ENCODE measurements at places on chromosomes 3 and 15.

DNA sequence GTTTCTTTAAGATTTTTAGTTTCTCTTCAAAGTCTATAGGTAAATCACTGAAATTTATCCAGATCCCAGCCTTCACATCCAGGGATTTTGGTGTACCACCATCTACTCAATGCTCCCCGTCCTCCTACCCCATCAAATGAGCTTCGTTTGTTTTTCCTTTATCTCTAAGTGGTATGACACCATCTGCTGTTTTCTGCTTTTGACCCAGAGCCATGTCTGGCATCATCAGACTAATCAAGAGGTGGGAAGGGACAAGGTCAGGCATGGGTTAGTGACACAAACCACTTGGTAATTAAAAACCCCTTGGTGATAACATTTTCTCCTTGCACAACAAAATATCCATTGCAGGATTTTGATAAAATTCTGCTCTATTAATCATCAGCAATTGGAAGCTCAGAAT, 92.7 kb upstream of the GOLGA8J start:
- no peak for DNase-seq

- no peak for DNase-seq
Observed at GRCh38 chr15:93366387-93367100, 277.5 kb upstream of the RGMA start.

DNA sequence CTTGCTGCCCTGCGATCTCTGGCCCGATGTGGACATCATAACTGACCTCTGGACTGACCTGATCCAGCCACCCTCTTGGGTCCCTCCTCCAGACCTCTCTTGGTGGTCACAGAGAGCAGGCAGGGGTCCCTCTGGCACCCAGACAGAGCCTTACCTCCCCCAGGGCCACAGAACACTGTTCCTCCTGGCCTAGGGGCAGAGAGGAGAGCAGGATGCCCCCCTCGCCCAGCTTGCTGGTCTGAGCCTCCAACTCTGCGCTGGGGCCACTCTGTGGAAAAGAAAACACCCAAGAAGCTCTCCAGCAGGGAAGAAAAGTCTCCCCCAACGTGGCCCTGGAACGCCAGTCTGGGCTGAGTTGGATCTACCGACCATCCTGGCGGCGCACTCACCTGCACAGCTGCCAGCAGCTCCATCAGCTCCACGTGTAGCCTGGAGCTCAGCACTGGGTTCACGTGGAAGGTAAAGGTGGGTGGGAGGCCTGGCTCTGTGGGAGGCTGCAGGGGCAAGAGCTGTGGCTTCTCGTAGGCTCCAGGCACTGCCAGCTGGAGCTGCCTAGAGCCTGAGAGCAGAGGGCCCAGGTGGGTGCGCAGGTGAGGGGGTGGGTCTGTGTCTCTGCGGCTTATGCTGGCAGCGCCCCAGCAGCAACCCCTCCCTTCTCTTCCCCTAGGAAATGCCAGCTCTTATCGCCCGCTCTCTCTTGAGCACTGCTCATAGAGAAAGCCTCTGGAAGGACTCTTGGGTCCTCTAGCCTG, 6.0 kb downstream of the PLA2G4F start:
- DNase-seq: no peak

- no peak for DNase-seq
Observed at GRCh38 chr3:108281670-108282069, 14.7 kb upstream of the HHLA2 start.

- no peak for DNase-seq
Observed at GRCh38 chr3:156606729-156607128, 51.8 kb upstream of the SSR3 start.

DNA sequence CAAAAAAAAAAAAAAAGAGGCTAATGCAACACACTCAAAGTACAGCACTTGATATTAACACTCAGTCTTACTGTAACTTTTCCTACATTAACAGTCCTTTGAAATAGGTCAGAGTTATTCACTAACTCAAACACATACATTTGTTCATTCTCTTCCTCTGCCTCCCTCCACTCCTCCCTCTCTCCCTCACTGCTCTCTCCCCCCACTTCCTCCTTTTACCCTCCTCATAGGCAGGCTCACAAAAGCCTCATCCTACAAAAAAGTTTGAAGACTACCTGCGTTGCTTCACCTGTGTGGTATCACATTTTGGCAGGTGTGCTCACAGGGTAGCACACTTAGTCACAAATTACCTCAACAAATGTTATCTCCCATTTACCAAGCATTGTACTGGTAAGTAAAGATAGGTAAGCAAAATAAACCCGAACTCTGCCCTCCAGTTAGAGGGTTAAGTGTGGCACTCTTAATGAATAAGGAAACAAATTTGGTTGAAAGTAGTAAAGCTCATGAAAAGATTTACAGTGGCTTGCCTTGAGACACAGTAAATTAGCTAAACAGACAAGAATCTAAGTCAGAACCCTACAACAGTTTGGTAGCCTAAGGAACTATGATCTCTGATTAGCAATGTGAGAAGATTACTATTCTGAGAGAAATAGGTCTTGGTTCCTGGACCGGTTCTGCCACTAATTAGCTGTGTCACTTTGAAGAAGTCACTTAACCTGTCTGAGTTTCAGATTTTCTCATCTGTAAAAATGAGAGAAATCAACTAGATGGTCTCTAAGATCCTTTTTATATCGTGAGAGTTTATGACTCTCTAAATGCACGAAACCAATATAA, 151.0 kb upstream of the MLF1 start:
- no peak for DNase-seq

Measured in stimulated activated CD4-positive, alpha-beta T cell treated with anti-CD3 and anti-CD28 coated beads, TNF-alpha, amount 100 ng/mL, for 48 hours (primary cell).